Osteoblast (primary cell): ENCODE measurements at places on chromosomes 1 and 21. TPM values are rescaled to one million over a fixed set of nuclear protein-coding genes. Genes with fewer than 3 reads are reported as not detected.

MLLT11 gene
- 1.4 and 1.8 TPM in 2 replicates for total RNA-seq

GRCh38 chr1:118023199-118023598, 93.7 kb downstream of the WDR3 start:
- no peak for DNase-seq
- H3K36me3 ChIP-seq: no peaks in the 10 kb centered on the region
- no peaks in the 10 kb centered on the region for H3K27me3 ChIP-seq
- no peak overlapping the region for H3K4me3 ChIP-seq
- no peaks in the 10 kb centered on the region for H3K4me1 ChIP-seq
- no peak overlapping the region for H3K27ac ChIP-seq

OR6N1 gene
- not detected in 2 replicates for total RNA-seq

GRCh38 chr1:197178998-197179397, 32.5 kb upstream of the ASPM start:
- peaks cover 23% of the 10 kb centered on the region for H3K36me3 ChIP-seq
- H3K27me3 ChIP-seq: no peaks in the 10 kb centered on the region
- peak overlapping the region; percentile 65 for H3K27ac ChIP-seq
- peaks cover 32% of the 10 kb centered on the region for H3K4me1 ChIP-seq
- no peak overlapping the region for H3K4me3 ChIP-seq
- DNase-seq: no peak

GRCh38 chr1:101283443-101283842, 46.6 kb downstream of the S1PR1 start:
- H3K36me3 ChIP-seq: no peaks in the 10 kb centered on the region
- DNase-seq: no peak
- H3K27ac ChIP-seq: no peak overlapping the region
- H3K27me3 ChIP-seq: peaks cover 3% of the 10 kb centered on the region
- no peak overlapping the region for H3K4me3 ChIP-seq

RCSD1 gene
- under 0.01 and 0.29 TPM in 2 replicates for total RNA-seq

- peaks cover 9% of the 10 kb centered on the region for H3K4me1 ChIP-seq
- DNase-seq: peak; percentile 72
- peaks cover 34% of the 10 kb centered on the region for H3K27me3 ChIP-seq
- no peak overlapping the region for H3K27ac ChIP-seq
- H3K4me3 ChIP-seq: no peak overlapping the region
- no peaks in the 10 kb centered on the region for H3K36me3 ChIP-seq
Observed at GRCh38 chr1:228012555-228012954, 5.8 kb downstream of the WNT3A start.

PGLYRP3 gene
- total RNA-seq: not detected in 2 replicates

DNA sequence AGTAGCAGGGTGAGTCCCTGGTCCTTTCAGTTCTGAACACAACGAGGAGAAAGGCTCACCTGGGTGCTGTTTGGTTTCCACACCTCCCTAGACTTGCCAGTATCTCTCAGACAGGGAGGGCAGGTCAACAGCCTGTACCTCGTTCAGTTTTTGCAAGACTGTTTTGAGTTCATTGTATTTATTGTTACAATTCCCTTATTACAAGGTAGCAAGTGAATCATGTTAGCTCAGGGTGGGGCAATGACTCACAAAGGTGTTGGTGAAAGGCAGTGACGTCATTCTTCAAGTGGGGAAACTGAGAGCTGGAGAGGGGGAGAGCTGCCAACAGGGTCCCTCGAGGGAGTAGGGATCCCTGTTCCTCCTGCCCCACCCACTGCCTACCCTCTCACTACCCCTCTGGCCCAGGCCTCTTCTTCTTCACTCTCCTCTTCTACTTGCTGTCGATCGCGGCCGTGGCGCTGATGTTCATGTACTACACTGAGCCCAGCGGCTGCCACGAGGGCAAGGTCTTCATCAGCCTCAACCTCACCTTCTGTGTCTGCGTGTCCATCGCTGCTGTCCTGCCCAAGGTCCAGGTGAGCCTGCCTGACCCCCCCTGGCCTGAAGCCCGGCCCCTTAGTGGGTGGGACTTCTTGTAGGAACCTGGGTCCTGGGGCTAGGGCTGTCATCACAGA, 13.4 kb downstream of the SERINC2 start:
- no peak overlapping the region for H3K27ac ChIP-seq
- peak; percentile 63 for DNase-seq
- H3K27me3 ChIP-seq: no peaks in the 10 kb centered on the region
- H3K4me3 ChIP-seq: no peak overlapping the region
- H3K36me3 ChIP-seq: peaks cover 42% of the 10 kb centered on the region

SZRD1 gene
- total RNA-seq: 63.6 and 66.2 TPM in 2 replicates

RGS13 gene
- not detected in 2 replicates for total RNA-seq

CFAP107 gene
- total RNA-seq: not detected in 2 replicates

GRCh38 chr1:157176591-157177121, 38.5 kb upstream of the ETV3 start:
- no peaks in the 10 kb centered on the region for H3K36me3 ChIP-seq
- DNase-seq: peak; percentile 56

ELAPOR1 gene
- total RNA-seq: 0.36 and 0.59 TPM in 2 replicates

EXOSC10 gene
- total RNA-seq: 43.4 and 49.5 TPM in 2 replicates

DNA sequence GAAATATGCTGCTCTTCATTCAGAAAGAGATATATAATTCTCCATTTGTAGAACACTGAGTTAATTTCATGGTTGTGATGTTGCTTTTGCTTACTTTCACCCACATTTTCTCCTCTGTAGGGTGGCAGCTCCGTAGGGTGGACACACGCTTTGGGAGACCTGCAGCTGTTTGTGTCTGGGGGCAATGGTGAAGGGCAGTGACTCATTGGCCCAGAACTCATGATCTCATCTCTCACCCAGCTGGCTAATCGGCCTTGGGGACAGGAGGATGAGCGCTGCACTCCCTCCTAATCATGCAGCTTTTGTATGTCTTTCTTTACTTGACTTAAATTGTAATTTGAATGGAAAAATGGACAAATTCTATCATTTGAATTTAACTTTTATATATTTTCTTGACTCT, 9.6 kb downstream of the DISC1 start:
- H3K27me3 ChIP-seq: no peaks in the 10 kb centered on the region
- H3K36me3 ChIP-seq: no peaks in the 10 kb centered on the region
- H3K27ac ChIP-seq: no peak overlapping the region
- peaks cover 6% of the 10 kb centered on the region for H3K4me1 ChIP-seq
- no peak overlapping the region for H3K4me3 ChIP-seq

- peak overlapping the region; percentile 93 for H3K27ac ChIP-seq
- peaks cover 35% of the 10 kb centered on the region for H3K4me1 ChIP-seq
- no peak for DNase-seq
Observed at GRCh38 chr21:42094811-42095210, 23.7 kb downstream of the UMODL1 start.

GRCh38 chr1:41529621-41530395, 45.3 kb upstream of the EDN2 start:
- H3K4me1 ChIP-seq: no peaks in the 10 kb centered on the region
- peak; percentile 72 for DNase-seq
- no peaks in the 10 kb centered on the region for H3K27me3 ChIP-seq

- H3K27me3 ChIP-seq: peaks cover 19% of the 10 kb centered on the region
- H3K27ac ChIP-seq: no peak overlapping the region
- H3K4me1 ChIP-seq: no peaks in the 10 kb centered on the region
- no peak for DNase-seq
- H3K4me3 ChIP-seq: no peak overlapping the region
Observed at GRCh38 chr1:36555041-36555440, 72.3 kb upstream of the CSF3R start.

DNA sequence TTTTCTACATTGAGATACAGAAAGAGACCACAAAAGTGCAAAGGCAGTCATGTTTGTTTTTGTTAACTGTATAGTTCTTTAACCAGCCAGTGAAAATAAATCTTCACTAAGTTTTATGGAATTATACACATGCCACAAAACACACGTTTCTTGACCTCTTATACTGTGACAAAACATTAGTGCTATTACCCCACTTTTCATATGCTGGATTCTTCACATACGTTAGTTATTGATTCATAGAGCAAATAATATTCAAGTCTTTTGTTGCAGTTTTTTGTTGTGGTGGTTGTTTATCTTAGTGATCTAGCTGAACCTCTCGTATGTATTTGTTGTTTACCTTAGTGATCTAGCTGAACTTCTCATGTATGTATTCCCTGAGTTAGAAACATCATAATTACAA, 28.0 kb downstream of the LYPLAL1 start:
- H3K4me1 ChIP-seq: no peaks in the 10 kb centered on the region
- H3K27me3 ChIP-seq: no peaks in the 10 kb centered on the region
- no peak overlapping the region for H3K27ac ChIP-seq
- H3K4me3 ChIP-seq: no peak overlapping the region
- DNase-seq: no peak

- H3K27me3 ChIP-seq: no peaks in the 10 kb centered on the region
- no peak for DNase-seq
- peak overlapping the region; percentile 96 for H3K27ac ChIP-seq
Observed at GRCh38 chr1:161133220-161133740, 813 bp upstream of the DEDD start.

GRCh38 chr1:54934869-54935268, 45.6 kb upstream of the TMEM61 start:
- H3K4me1 ChIP-seq: peaks cover 24% of the 10 kb centered on the region
- no peaks in the 10 kb centered on the region for H3K36me3 ChIP-seq
- H3K27me3 ChIP-seq: no peaks in the 10 kb centered on the region
- H3K4me3 ChIP-seq: no peak overlapping the region

- H3K27me3 ChIP-seq: no peaks in the 10 kb centered on the region
- DNase-seq: no peak
- peaks cover 23% of the 10 kb centered on the region for H3K4me1 ChIP-seq
- H3K36me3 ChIP-seq: peaks cover 6% of the 10 kb centered on the region
Observed at GRCh38 chr1:162697140-162697895, 65.1 kb downstream of the DDR2 start.

DNA sequence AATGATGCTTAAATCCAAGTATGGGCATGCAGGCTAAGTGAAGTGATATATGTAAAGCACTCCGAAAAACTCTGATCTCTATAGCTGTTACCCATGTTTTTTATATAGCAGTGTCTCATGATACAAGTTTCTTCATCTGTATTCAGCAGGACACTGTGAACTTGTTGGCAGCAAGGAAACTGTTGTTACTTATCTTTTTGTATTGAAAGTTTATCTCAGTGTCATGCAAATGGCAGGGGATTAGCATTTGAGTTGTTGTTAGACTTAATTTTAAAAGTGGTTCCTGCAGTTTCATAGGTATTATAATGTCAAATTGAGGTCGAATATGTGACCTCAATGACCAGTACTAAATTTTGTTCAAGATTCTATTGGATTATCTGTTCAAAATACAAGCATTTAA, 47.9 kb downstream of the NCAM2 start:
- H3K27me3 ChIP-seq: no peaks in the 10 kb centered on the region
- H3K36me3 ChIP-seq: no peaks in the 10 kb centered on the region
- no peak overlapping the region for H3K4me3 ChIP-seq

TFF2 gene
- not detected in 2 replicates for total RNA-seq

DNA sequence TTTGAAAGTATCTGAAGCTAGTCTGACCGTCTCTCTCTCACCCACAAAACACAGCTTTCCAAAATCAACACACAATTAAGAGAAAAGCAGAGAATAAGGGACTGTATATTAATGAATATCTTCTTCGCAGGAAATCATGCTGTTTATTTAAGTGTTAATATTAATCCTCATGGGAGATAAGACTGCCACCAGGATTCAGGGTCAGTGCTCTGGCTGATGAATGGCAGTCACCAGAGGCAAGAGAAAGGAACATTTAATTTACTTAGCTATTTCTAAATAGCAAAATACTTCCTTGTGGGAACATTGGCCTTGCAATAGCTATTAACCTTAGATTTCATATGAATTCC, 2.2 kb downstream of the SCYL3 start:
- H3K4me1 ChIP-seq: peaks cover 31% of the 10 kb centered on the region
- peaks cover 6% of the 10 kb centered on the region for H3K36me3 ChIP-seq
- peak overlapping the region; percentile 61 for H3K27ac ChIP-seq
- peaks cover 3% of the 10 kb centered on the region for H3K27me3 ChIP-seq

CHAF1B gene
- 1.8 and 2.4 TPM in 2 replicates for total RNA-seq

GRCh38 chr1:173438675-173439074, 38.5 kb upstream of the PRDX6 start:
- no peaks in the 10 kb centered on the region for H3K36me3 ChIP-seq
- H3K4me3 ChIP-seq: no peak overlapping the region
- no peaks in the 10 kb centered on the region for H3K4me1 ChIP-seq

DNA sequence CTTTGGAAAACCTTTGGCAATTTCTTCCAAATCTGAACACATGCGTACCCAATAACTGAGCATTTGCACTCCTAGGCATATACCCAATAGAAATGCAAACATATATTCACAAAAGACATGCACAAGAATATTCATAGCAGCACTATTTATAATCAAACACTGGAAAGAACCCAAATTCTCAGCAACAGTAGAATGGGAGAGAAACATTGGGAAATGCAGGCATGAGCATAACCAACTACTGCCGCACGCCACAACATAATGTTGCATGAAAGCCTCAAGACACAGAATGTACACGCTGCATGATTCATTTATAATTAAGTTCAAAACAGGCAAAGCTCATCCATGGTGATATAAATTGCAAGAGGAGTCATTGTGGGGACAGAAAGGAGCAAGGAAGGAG, 69.5 kb upstream of the FBXO28 start:
- no peak overlapping the region for H3K27ac ChIP-seq
- H3K36me3 ChIP-seq: no peaks in the 10 kb centered on the region
- H3K4me3 ChIP-seq: no peak overlapping the region
- DNase-seq: no peak

GRCh38 chr1:38784452-38785284, 74.9 kb downstream of the RRAGC start:
- no peak overlapping the region for H3K4me3 ChIP-seq
- peaks cover 32% of the 10 kb centered on the region for H3K27me3 ChIP-seq
- no peak overlapping the region for H3K27ac ChIP-seq
- no peaks in the 10 kb centered on the region for H3K36me3 ChIP-seq
- DNase-seq: no peak
- H3K4me1 ChIP-seq: no peaks in the 10 kb centered on the region

ERVH48-1 gene
- not detected in 2 replicates for total RNA-seq

- peak; percentile 58 for DNase-seq
- H3K27me3 ChIP-seq: no peaks in the 10 kb centered on the region
- H3K4me1 ChIP-seq: peaks cover 45% of the 10 kb centered on the region
- no peak overlapping the region for H3K4me3 ChIP-seq
- no peak overlapping the region for H3K27ac ChIP-seq
Observed at GRCh38 chr1:44621841-44622286, 52.4 kb downstream of the TMEM53 start.

- no peaks in the 10 kb centered on the region for H3K27me3 ChIP-seq
- no peak overlapping the region for H3K27ac ChIP-seq
- H3K36me3 ChIP-seq: no peaks in the 10 kb centered on the region
- no peaks in the 10 kb centered on the region for H3K4me1 ChIP-seq
- DNase-seq: no peak
- no peak overlapping the region for H3K4me3 ChIP-seq
Observed at GRCh38 chr1:30427545-30427944, 295.8 kb downstream of the MATN1 start.

DNA sequence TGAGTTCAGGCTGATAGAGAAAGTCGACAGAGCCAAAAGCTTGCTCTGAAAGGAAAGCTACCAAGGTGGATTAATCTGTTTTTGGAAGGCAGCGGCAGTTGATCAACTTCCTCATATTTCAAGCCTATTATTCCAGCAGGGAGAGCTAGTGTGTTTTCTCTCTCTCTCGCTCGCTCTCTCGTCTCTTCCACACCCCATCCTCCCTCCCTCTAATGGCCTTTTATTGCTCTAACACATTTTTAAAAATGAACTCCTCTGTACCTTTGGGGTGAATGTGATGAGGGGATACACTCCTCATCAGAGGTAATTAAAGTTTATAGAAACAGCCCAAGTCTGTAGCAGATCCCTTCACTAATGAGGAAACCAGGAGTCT, 126.4 kb downstream of the CLIC6 start:
- peaks cover 94% of the 10 kb centered on the region for H3K36me3 ChIP-seq
- H3K4me3 ChIP-seq: no peak overlapping the region
- H3K27ac ChIP-seq: peak overlapping the region; percentile 85
- H3K4me1 ChIP-seq: peaks cover 30% of the 10 kb centered on the region
- no peak for DNase-seq

TEDDM1 gene
- not detected in 2 replicates for total RNA-seq

G0S2 gene
- total RNA-seq: 10.5 and 11.2 TPM in 2 replicates

COL16A1 gene
- total RNA-seq: 158 and 197 TPM in 2 replicates
